ENCODE measurements at places on chromosomes 4 and X.

DNA sequence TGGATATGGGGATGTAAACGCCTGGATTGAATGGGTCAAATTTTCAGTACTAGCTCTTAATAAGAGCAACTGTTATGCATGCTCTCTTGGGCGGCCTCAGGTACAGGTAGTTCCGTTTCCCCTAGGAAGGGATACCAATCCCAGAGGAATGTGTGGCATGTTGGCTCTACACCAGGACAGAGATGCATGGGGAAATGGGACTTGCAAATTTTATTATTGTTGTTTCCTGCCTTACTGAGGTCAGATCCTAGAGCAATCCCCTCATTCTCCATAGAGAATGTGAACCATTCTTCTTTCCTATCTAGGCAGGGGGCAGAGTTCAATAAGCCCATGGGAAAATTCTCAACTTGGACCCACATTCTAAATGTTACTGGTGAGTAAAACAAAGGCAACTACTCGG lies 361.8 kb upstream of the FGF16 start:
- DNase-seq = no peak

DNA sequence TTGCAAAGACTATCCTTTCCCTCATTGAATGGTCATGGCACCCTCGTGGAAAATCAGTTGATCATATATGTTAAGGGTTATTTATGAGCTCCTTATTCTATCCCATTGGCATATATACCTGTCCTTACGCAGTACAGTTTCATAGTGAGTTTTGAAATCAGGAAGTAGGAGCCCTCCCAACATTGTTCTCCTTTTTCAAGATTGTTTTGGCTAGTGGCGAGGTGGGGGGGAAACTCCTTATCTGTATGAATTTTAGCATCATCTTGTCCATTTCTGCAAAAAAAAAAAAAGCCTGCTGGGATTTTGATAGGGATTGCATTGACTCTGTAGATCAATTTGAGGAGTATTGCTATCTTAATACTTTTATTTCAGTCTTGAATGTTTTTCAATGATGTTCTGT lies 2.5 kb upstream of the USP9X start:
- DNase-seq = no peak

GRCh38 chr4:95204873-95205272 lies 343.9 kb downstream of the UNC5C start:
- DNase-seq = no peak

- no peak for DNase-seq
Observed at GRCh38 chr4:182233310-182234090, 9.7 kb upstream of the TENM3 start.

DNA sequence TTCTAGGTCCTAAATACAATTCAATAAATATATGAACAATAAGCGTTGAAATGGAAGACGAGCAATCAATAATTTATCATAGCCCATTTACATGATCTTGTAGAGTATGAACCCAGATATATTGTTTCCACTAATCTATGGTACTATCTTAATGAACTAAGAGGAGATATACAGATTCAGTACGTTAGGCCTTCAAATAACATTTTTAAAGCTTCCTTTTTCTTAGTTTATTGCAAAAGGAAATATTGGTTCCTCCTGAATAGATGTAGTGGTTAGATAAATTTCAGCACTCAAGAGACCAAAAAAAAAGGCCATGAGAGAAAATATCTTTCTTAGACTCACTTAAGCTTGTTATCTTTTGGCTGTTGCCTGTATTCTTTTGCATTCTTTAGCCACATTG lies 147.5 kb upstream of the PITX2 start:
- DNase-seq = no peak

GRCh38 chrX:43868791-43869190 lies 13.5 kb downstream of the MAOB start:
- DNase-seq = no peak

DNA sequence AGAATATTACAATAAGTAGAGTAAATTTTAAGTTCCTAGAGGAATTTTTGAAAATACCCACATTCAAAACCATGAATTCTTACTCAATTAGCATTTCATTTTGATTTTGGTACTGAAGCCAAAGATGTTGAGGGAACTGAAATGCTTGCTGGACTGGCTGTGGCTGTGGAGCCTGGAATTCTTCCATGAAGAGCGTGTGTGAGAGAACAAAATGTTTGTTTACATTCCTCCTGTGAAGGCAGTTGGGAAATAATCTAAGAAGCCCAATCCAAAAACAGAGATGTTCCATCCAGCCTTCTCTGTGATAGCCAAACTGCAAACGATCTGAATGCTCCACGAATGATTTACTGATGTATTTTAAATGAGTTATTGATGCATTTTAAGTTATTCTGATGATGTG lies 3.8 kb upstream of the ADH1B start:
- no peak for DNase-seq

- no peak for DNase-seq
Observed at GRCh38 chr4:120857312-120857711, 65.2 kb downstream of the PRDM5 start.

GRCh38 chr4:2596611-2597010 lies 60.2 kb downstream of the FAM193A start:
- DNase-seq = no peak

- DNase-seq = no peak
Observed at GRCh38 chrX:7133050-7133440, 14.5 kb upstream of the STS start.

- no peak for DNase-seq
Observed at GRCh38 chr4:122542411-122543236, 78.2 kb downstream of the IL21 start.

GRCh38 chr4:10005632-10006031 lies 15.7 kb downstream of the SLC2A9 start:
- no peak for DNase-seq

- DNase-seq = no peak
Observed at GRCh38 chr4:183405303-183405702, 39.1 kb upstream of the CDKN2AIP start.

DNA sequence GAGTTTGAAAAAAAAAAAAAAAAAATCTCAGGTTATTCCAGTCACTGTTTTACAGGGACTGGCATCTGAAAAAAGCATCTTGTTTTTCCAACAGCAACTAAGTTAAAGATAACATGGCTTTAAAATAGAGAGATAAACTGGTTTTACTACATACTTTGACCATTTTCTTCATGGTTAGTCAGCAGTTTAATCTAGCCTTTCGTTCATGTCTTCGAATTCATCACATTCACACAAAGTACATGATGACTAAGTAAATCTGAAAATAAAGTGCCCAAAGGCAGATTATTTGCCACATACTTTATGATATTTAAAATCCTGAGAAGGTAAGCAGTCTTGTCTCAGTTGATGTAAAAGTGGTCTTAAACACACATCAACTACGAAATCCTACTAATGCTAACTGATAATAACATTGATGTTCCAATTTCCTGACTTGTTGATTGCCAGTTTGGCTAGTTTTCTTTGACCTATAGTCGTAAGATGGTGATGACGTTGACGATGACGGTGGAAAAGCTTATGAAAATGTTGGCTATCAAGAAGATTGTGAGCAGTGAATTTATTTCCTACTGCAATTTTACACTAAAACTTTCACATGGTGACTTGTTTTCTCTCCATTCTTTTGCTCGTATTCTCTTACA lies 540.5 kb upstream of the BOD1L1 start:
- no peak for DNase-seq

GRCh38 chr4:8090312-8090711 lies 68.3 kb downstream of the ABLIM2 start:
- DNase-seq = no peak

DNA sequence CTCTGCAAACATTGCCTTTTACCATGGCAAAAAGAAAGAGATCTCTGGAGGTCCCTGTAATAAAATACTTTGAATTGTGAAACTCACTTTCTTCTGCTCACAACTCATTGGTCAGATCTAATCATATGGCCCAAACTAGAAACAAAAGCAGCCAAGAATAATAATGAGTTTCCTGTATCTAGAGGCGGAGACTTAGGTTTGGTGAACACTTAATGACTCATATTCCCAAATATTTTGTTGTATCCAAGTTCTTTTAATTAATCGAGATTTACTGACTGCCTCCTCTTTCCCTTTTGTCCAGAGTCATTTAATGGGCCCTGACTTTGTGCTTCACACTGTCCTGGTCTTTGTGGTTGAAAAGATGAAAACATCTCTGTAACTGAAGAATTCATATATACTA lies 190.6 kb downstream of the CCSER1 start:
- DNase-seq = no peak

DNA sequence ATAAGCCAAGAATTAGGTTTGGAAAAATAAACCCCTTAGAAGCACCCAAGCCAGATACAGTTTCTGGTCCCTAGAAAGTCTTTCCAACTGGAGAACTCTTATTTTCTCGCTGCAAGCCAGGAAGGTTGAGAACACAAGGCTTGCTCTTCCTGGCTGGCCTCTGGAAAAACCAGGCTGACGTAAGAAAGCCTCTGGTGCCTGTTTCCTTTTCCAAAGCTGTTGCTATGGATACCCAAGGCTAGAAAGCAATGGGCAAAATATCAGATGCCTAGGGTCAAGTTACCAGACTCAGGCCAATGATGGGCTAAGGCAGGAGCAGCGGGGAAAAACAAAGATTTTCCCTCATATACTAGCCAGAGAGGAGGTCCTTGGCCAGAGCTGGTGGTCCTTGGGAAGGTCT lies 281.6 kb downstream of the KLHL13 start:
- DNase-seq = no peak

GRCh38 chr4:11514003-11514402 lies 85.3 kb upstream of the HS3ST1 start:
- no peak for DNase-seq

GRCh38 chrX:136126872-136127406 lies 20.4 kb upstream of the FHL1 start:
- DNase-seq = no peak

GRCh38 chr4:7516773-7517144 lies 82.0 kb upstream of the PSAPL1 start:
- no peak for DNase-seq

GRCh38 chrX:139936259-139936658 lies 3.4 kb upstream of the ATP11C start:
- no peak for DNase-seq

- DNase-seq = no peak
Observed at GRCh38 chr4:151955721-151956380, 195.0 kb upstream of the GATB start.

GRCh38 chrX:108735679-108736508 lies 469 bp downstream of the IRS4 start:
- no peak for DNase-seq

DNA sequence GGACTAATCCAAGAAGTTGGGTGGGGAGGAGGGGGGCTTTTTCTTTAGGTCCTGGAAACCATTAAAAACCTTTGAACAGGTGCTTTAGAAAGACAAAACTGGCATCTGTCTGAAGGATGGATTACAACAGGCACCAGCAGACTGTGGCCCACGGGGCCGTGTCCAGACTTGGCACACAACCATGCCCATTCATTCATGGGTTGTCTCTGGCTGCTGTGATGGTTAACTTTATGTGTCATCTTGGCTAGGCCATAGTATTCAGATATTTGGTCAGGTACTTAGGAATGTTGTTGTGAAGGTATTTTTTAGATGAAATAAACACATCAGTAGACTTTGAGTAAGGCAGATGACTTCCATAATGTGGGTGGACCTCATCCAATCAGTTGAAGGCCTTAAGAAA lies 45.5 kb downstream of the TBL1X start:
- DNase-seq = no peak
